ENCODE measurements at places on chromosomes 2 and 18. TPM values are rescaled to one million over a fixed set of nuclear protein-coding genes. Genes with fewer than 3 reads are reported as not detected.

DNA sequence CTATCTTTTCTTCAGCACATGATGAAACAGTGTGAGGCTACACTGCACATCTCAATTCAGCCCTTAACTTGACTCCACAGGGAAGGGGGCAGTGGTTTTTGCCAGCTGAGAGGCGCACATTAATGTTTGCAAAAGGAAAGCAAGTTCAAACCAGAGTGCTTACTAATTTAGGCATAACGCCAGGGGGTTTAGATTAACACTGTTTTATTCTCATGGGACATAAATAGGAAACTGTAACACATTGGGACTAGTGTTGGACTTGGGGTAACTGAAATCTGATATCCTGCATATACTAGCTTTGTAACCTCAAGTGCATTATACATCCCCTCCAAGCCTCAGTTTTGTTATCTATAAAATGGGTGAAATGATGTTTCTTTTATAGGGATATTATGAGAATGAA, 821.2 kb upstream of the ID2 start:
- H3K4me3 ChIP-seq = no peak overlapping the region
- H3K27ac ChIP-seq = no peak overlapping the region
- no peak for DNase-seq
- H3K27me3 ChIP-seq = peaks cover 15% of the 10 kb centered on the region
- H3K4me1 ChIP-seq = no peaks in the 10 kb centered on the region

Gene RAB27B
- 13.4 TPM for total RNA-seq

Gene SFT2D3
- 13.7 TPM for total RNA-seq

DNA sequence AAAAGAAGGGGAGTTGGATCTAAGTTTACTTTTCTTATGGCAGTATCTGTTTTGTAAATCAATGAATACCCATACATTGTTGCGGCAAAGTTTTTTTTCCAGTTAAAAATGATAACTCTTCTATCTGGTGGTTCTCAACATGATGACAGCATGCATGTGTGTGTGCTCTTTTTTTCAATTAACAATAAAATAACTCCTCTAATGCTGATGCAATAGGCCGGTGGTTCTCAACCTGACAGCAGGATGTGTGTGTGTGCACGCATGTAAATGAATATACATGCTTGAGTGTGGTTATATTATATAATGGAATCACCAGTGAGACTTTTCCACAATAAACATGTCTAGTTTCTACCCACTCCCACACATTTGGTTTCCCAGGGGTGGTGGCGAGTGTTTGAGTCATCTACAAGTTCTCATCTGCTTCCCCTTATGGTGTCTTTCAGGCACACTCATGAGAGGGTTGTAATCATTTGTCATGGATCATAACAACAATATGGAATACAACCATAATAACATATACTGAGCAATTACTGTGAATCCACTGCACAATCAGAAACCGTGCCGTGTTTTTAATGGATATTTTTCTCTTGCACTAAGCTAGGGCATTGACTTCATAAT, 31.2 kb downstream of the PARD3B start:
- no peaks in the 10 kb centered on the region for H3K36me3 ChIP-seq
- H3K4me1 ChIP-seq = peaks cover 11% of the 10 kb centered on the region
- H3K4me3 ChIP-seq = no peak overlapping the region
- H3K27ac ChIP-seq = no peak overlapping the region
- no peak for DNase-seq

Gene DRC1
- total RNA-seq = 0.49 TPM

Gene BMP10
- not detected for total RNA-seq

GRCh38 chr2:127270663-127271062, 23.3 kb downstream of the ERCC3 start:
- H3K4me3 ChIP-seq = no peak overlapping the region
- H3K36me3 ChIP-seq = peaks cover 48% of the 10 kb centered on the region
- no peak overlapping the region for H3K27ac ChIP-seq
- no peaks in the 10 kb centered on the region for H3K27me3 ChIP-seq
- H3K4me1 ChIP-seq = no peaks in the 10 kb centered on the region

Gene PSMA8
- total RNA-seq = 0.29 TPM

DNA sequence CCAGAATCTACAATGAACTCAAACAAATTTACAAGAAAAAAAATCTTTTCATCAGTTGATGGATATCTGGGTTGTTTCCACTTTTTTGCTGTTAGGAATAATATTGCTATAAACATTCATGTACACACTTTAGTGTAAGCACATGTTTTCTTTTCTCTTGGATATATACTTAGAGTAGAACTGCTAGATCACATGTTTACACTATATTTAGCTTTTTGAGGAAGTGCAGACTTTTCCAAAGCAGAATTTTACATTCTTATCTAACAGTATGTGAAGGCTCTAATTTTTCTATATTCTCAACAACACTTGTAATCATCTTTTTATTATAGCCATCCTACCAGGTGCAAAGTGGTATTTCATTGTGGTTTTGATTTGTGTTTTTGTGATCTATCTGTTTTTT, 103.6 kb upstream of the RMP24 start:
- DNase-seq = no peak
- no peaks in the 10 kb centered on the region for H3K27me3 ChIP-seq
- H3K4me1 ChIP-seq = no peaks in the 10 kb centered on the region
- H3K27ac ChIP-seq = no peak overlapping the region

GRCh38 chr2:178843697-178844096, 36.5 kb upstream of the TTN start:
- H3K27me3 ChIP-seq = no peaks in the 10 kb centered on the region
- no peak overlapping the region for H3K27ac ChIP-seq
- peaks cover 15% of the 10 kb centered on the region for H3K36me3 ChIP-seq
- H3K4me3 ChIP-seq = no peak overlapping the region
- DNase-seq = no peak

- no peak for DNase-seq
- peaks cover 11% of the 10 kb centered on the region for H3K4me1 ChIP-seq
- H3K36me3 ChIP-seq = peaks cover 4% of the 10 kb centered on the region
- no peak overlapping the region for H3K4me3 ChIP-seq
- no peaks in the 10 kb centered on the region for H3K27me3 ChIP-seq
Measured at GRCh38 chr2:44358503-44358902, 2.8 kb downstream of the PREPL start.

DNA sequence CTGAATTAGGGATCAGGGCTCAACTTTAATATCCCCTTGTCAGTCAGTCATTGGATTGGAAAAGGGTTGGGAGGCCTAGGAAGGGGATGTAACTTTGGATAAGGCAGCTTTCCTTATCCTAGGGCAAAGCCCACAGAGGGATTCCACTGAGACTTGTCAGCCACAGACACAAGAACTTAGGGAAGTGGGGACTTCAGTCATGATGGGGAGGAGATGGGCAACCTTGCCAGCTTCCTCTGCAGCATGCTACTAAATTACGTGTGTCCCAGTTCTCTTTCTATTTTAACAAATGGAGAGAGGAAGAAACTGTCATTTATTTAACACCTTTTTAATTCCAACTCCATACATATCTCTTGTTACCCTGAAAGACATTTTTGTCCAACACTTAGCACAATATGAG, 237.8 kb downstream of the WDR7 start:
- no peak for DNase-seq
- no peak overlapping the region for H3K4me3 ChIP-seq
- H3K4me1 ChIP-seq = peaks cover 10% of the 10 kb centered on the region
- peaks cover 11% of the 10 kb centered on the region for H3K36me3 ChIP-seq
- H3K27me3 ChIP-seq = no peaks in the 10 kb centered on the region
- no peak overlapping the region for H3K27ac ChIP-seq

- no peaks in the 10 kb centered on the region for H3K4me1 ChIP-seq
- no peak for DNase-seq
- H3K27ac ChIP-seq = no peak overlapping the region
- no peaks in the 10 kb centered on the region for H3K36me3 ChIP-seq
- H3K27me3 ChIP-seq = peaks cover 14% of the 10 kb centered on the region
Measured at GRCh38 chr2:20551945-20552328, 99.0 kb downstream of the HS1BP3 start.

Gene CD226
- total RNA-seq = 0.55 TPM

DNA sequence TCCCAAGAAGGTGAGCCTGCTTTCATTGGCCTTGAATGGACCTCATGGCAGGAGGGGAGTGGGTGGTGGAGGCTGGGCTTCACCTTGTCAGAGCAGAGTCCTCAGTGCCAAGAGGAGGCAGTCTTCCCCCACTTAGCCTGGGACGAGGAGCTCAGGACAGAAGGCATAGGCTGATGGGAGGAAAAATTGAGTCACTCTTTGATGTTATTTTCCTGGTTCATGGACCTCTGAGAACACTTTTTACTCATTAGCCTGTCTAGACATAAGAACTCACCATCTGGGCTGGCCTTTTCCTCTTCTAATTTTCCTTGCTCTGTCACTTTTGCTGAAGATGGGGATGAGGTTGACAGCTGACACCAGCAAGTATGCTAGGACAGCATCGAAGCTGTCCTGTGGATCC, 225.7 kb upstream of the TNP1 start:
- DNase-seq = no peak
- no peak overlapping the region for H3K4me3 ChIP-seq
- no peak overlapping the region for H3K27ac ChIP-seq
- peaks cover 3% of the 10 kb centered on the region for H3K27me3 ChIP-seq
- H3K4me1 ChIP-seq = no peaks in the 10 kb centered on the region
- no peaks in the 10 kb centered on the region for H3K36me3 ChIP-seq

DNA sequence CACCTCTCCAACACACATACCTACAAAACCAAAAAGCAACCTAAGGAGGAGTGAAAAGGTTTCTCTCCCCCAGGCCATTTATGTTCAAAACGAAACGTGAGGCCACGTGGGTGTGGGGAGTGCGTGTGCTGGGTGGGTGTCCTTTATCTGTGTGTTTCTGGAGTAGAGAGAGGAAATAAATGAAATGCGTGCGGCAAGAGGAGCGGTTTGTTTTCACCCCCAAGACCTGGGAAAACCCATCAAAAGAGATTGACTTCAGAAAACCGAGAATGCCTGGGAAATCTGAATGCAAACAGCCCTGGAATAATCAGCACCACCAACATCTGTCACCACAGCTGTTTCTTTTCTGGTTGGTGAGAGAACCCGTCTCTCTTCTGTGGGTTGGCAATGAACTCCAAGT, 137.4 kb downstream of the INSIG2 start:
- peaks cover 62% of the 10 kb centered on the region for H3K27me3 ChIP-seq
- H3K4me3 ChIP-seq = no peak overlapping the region
- no peak for DNase-seq
- peaks cover 14% of the 10 kb centered on the region for H3K4me1 ChIP-seq
- H3K27ac ChIP-seq = no peak overlapping the region
- H3K36me3 ChIP-seq = no peaks in the 10 kb centered on the region

Gene BOLL
- 0.22 TPM for total RNA-seq

Gene RNF152
- total RNA-seq = 32.0 TPM

Gene PKP4
- total RNA-seq = 75.3 TPM

DNA sequence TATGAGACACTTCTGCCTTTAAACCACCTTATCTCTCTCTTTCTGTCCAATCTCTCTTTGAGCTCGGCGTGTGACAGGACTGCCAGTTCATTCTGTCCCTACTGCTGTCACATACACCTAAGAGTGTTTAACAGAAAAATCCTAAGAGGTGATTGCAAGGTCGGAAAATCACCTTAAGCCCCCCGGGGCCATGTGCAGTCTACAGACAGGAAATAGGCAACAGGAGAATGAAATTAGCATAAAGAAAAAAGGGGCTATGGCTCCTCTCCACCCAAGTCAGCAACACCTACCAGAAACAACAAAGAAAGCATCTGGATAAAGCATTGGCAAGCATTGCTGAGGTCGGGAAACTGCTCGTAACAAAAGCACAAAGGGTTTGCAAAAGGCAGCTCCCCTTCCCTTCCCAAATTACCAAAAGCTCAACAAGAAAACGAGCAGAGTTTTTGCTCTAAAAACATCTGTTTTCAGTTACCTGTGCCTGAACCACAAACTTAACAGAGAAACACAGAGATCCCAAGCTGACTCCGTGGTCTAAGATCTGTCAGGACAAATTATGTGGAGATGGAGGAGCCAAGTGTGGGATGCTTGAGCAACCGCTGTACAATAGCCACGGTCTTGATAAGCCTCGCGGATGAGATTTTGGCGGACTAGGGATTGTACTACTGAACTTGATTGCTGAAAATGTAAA, 30.4 kb downstream of the ANKRD44 start:
- no peak for DNase-seq
- H3K27ac ChIP-seq = no peak overlapping the region
- H3K4me3 ChIP-seq = no peak overlapping the region
- H3K27me3 ChIP-seq = no peaks in the 10 kb centered on the region

- no peak overlapping the region for H3K4me3 ChIP-seq
- H3K27me3 ChIP-seq = no peaks in the 10 kb centered on the region
- no peaks in the 10 kb centered on the region for H3K4me1 ChIP-seq
- DNase-seq = no peak
- no peaks in the 10 kb centered on the region for H3K36me3 ChIP-seq
- no peak overlapping the region for H3K27ac ChIP-seq
Measured at GRCh38 chr18:68984342-68984741, 186.5 kb downstream of the CCDC102B start.

Gene KCNG2
- total RNA-seq = not detected

DNA sequence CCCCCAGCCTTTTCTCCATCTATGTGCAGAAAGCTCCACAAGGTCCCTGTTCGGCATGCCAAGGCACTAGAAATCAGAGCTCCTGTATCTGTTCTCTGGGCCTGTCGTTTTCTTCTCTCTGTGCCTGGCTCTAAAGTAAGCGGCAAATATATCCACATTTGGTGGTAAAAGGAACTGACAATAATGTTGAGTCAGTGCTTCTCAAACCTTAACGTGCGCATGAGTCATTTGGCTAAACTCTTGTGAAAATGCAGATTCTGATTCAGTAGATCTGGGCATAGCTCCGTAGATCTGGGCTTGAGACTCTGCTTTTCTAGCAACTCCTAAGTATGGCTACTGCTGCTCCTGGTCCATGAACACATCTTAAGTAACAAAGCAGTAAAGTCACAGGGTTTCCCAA, 16.5 kb upstream of the ACSL3 start:
- no peak overlapping the region for H3K27ac ChIP-seq
- no peak overlapping the region for H3K4me3 ChIP-seq

- H3K27ac ChIP-seq = no peak overlapping the region
- no peaks in the 10 kb centered on the region for H3K36me3 ChIP-seq
Measured at GRCh38 chr2:189927823-189928222, 134.7 kb downstream of the MSTN start.

Gene C1QL2
- total RNA-seq = 0.14 TPM

- H3K36me3 ChIP-seq = no peaks in the 10 kb centered on the region
- DNase-seq = no peak
- H3K4me1 ChIP-seq = peaks cover 5% of the 10 kb centered on the region
- peaks cover under 1% of the 10 kb centered on the region for H3K27me3 ChIP-seq
Measured at GRCh38 chr2:227234429-227234828, 70.0 kb downstream of the COL4A3 start.

DNA sequence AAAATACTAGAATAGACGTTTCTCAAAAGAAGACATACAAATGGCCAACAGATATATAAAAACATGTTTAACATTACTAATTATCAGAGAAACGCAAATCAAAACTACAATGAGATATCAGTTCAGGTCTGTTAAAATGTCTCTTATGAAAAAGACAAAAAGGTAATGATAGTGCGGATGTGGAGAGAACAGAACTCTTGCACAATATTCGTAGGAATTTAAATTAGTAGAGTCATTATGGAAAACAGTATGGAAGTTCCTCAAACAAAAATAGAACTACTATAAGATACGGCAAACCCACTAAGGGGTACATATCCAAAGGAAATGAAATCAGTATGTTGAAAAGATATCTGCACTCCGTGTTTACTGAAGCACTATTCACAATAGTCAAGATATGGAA, 167.5 kb upstream of the CWC22 start:
- H3K4me3 ChIP-seq = no peak overlapping the region
- H3K36me3 ChIP-seq = peaks cover 3% of the 10 kb centered on the region
- H3K27ac ChIP-seq = no peak overlapping the region
- H3K4me1 ChIP-seq = peaks cover 8% of the 10 kb centered on the region

All from progenitor cell of endocrine pancreas (in vitro differentiated cells).